ENCODE measurements at places on chromosomes 11 and 22. TPM values are rescaled to one million over a fixed set of nuclear protein-coding genes. Genes with fewer than 3 reads are reported as not detected.

GRCh38 chr11:116654526-116654925, 118.3 kb downstream of the BUD13 start:
- no peaks in the 10 kb centered on the region for H3K36me3 ChIP-seq
- H3K27me3 ChIP-seq: no peaks in the 10 kb centered on the region
- H3K27ac ChIP-seq: no peak overlapping the region
- no peak for DNase-seq
- no peaks in the 10 kb centered on the region for H3K4me1 ChIP-seq

DNA sequence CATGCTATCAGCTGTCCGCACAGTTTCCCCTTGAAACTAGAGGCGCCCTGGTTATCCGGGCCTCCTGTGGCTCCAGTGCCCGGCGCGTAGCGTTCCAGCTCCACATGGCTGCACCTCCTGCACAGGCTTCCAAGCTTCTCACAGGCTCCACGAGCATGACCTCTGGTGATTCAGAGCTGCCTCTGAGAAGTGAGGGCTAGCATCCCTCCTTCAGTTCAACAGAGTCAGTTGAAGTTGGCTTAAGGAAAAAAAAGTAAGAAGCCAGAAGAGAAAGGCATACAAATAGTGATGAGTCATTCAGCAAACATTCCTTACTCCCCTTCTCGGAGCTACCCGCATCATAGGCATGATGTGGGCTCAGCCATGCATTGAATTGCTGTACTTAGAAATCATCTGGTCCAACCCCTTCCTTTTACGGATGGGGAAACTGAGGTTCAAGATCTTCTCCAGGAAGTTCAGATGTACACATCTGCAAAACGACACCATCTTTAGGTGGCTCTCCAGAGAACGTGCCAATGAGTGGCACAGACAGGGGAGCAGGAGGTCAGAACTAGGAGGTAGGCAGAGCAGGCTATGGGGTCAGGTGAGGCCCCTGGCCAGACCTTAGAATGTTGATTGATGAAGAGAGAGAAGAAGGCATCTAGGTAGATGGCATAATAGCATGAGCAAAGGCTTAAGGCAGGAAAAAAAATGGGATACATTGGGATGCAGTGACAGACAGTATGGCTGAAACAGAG, 216.3 kb upstream of the TBCEL start:
- H3K4me3 ChIP-seq: no peak overlapping the region
- DNase-seq: peak; percentile 60
- H3K27me3 ChIP-seq: no peaks in the 10 kb centered on the region
- H3K36me3 ChIP-seq: no peaks in the 10 kb centered on the region
- peak overlapping the region; percentile 76 for H3K27ac ChIP-seq
- peaks cover 56% of the 10 kb centered on the region for H3K4me1 ChIP-seq

Gene MORC2
- 17.8 TPM for polyA plus RNA-seq

GRCh38 chr11:88183233-88183632, 8.0 kb upstream of the RAB38 start:
- DNase-seq: no peak
- H3K4me1 ChIP-seq: no peaks in the 10 kb centered on the region
- no peak overlapping the region for H3K27ac ChIP-seq

DNA sequence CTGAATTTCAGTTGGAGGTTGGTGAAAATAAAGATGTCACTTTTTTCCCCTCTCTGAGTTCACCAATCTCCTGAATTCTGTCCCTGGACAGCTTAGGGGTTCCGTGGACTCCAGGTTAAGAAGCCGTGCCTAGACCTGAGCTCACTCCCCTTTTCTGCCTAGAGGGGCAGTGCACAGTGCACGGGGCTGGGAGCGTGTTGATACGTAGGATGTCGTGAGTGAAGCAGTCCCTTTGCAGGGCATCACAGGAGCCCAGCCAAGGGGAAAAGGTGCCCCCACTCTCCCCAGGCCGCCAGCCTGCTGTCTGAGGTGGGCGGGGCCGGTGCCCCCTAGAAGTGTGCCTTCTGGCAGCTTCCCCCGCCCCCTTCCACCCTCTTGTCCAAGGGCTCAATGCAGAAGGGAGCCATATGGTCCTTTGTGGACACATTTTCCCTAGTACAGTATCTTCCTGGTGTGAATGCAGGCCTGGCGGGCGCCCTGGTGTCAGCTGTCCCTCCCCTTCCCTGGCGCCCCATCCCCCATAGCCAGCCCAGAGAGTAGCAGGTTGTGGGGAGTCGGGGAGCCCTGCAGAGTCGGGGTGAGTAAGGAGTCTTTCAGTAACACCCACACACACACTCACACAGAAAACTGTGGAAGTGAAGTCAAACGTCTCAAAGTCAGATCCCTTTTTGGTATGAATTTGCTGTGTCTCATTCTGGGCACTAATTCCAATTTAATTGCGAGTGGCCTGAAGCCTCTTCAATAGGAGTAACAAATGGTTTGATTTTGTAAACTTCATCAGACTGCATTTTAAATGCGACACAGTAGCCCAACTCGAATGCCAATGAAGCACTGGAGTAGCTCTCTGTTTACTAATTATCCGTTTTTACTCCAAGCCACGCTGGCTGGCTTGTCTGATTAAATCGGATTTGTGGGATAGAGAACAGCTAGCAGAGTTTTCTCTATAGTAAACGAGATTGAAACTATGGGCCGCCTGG, 67.5 kb upstream of the NNMT start:
- no peaks in the 10 kb centered on the region for H3K36me3 ChIP-seq
- H3K27me3 ChIP-seq: peaks cover 35% of the 10 kb centered on the region
- no peaks in the 10 kb centered on the region for H3K4me1 ChIP-seq
- H3K27ac ChIP-seq: no peak overlapping the region
- no peak for DNase-seq

- DNase-seq: no peak
- H3K36me3 ChIP-seq: no peaks in the 10 kb centered on the region
- no peak overlapping the region for H3K4me3 ChIP-seq
- peaks cover 12% of the 10 kb centered on the region for H3K4me1 ChIP-seq
These were observed 61.6 kb downstream of the C11orf65 start for GRCh38 chr11:108405706-108406105.

Gene OR10A2
- not detected for polyA plus RNA-seq

DNA sequence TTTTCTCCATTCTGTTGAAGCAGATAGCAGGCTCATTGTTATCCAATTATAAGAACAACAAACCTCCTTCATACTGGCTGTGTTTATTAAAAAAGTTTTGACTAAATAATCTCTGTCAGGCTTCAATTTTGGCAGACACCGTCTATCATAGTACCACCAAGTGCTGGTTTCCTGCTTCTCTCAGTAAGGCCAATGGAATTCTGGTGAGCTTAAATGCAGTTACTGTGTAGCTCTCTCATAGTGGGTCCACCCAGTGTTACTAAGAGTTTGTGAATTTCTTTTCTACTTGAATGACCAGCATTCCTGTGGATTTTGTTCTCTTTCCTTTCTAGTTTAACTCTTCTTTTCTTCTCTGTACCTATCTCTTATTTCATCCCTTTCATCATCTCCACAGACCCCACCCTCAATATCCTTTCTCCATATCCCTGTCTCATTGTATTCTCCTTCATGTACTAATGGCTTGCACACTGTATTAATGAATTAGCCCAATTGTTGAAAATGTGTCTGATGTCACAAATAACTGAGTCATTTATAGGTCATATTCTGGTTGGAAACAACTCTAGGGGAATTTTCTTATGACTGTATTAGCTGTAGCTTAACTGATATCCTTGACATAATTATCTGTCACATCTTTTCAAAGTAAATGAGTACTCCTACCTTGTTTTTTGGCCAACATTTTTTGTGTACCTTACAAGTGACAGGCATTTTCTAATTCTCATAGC, 372.1 kb downstream of the FAT3 start:
- H3K4me3 ChIP-seq: no peak overlapping the region
- no peaks in the 10 kb centered on the region for H3K4me1 ChIP-seq

DNA sequence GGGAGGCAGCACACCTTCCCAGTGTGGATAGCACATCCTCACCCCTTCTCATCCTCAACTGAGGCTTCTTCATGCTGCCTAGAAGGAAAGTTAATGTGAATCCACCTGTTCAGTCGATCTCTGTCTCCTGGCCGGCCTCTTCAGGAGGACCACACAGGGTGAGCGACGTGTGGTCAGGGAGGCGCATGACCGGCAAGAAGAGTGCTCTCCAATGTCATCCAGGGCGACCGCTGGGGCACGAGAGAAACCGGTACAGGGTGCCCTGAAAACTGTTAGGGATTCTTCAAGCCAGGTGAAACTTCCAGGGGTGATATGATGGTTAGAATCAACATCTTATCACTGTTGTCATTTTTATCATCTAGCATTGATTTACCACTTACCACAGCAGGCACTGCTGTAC, 43.0 kb downstream of the IGSF9B start:
- H3K27me3 ChIP-seq: peaks cover 3% of the 10 kb centered on the region
- no peaks in the 10 kb centered on the region for H3K36me3 ChIP-seq
- no peak overlapping the region for H3K27ac ChIP-seq
- H3K4me3 ChIP-seq: no peak overlapping the region
- no peak for DNase-seq
- H3K4me1 ChIP-seq: no peaks in the 10 kb centered on the region

DNA sequence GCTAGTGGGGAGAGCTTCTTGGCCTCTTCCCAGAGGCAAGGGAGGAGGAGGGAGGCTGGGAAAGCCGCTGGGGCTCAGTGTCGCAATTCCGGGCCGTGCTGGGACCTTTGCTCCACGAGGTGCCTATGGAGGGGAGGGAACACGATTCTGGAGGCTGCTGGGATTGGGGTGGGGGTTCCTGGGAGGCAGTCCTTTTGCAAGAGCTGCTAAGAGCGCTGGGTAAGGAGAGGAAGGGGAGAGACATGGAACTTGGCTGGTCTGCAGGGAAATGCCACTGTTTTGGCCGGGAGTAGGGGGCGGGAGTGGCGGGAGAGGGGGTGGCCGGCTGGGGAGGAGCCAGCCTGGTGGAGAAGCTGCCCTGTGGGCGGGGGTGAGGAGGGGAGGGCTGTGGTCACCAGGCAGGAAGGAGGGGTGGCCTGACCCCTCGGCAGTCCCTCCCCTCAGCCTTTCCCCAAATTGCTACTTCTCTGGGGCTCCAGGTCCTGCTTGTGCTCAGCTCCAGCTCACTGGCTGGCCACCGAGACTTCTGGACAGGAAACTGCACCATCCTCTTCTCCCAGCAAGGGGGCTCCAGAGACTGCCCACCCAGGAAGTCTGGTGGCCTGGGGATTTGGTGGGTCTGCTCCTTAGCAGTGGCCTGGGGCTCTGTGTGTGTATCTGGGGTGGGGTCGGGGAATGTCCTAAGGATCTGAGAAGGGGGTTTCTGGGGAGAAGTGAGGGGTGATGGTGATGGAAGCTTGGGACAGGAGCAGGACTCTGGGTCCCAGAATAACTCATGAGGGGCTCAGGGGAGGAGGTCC, at the start of gene NR1H3:
TSS of gene NR1H3 (plus strand) at position 480 of the 800 bp plus-strand sequence. CDS start 1,221 bp downstream, outside the sequence.
- peaks cover 68% of the 10 kb centered on the region for H3K4me1 ChIP-seq
- peak within 1 kb of the TSS; percentile 57 for H3K4me3 ChIP-seq
- DNase-seq: peak; percentile 77
- peaks cover 2% of the 10 kb centered on the region for H3K36me3 ChIP-seq
- H3K27me3 ChIP-seq: no peaks in the 10 kb centered on the region

- peaks cover 61% of the 10 kb centered on the region for H3K27me3 ChIP-seq
- no peak overlapping the region for H3K27ac ChIP-seq
- DNase-seq: no peak
- no peak overlapping the region for H3K4me3 ChIP-seq
These were observed 13.1 kb downstream of the LRRC32 start for GRCh38 chr11:76657187-76658170.

GRCh38 chr11:47111318-47111804, 65.3 kb downstream of the ARFGAP2 start:
- DNase-seq: no peak
- H3K4me1 ChIP-seq: no peaks in the 10 kb centered on the region
- no peaks in the 10 kb centered on the region for H3K36me3 ChIP-seq
- H3K27me3 ChIP-seq: no peaks in the 10 kb centered on the region
- H3K4me3 ChIP-seq: no peak overlapping the region

DNA sequence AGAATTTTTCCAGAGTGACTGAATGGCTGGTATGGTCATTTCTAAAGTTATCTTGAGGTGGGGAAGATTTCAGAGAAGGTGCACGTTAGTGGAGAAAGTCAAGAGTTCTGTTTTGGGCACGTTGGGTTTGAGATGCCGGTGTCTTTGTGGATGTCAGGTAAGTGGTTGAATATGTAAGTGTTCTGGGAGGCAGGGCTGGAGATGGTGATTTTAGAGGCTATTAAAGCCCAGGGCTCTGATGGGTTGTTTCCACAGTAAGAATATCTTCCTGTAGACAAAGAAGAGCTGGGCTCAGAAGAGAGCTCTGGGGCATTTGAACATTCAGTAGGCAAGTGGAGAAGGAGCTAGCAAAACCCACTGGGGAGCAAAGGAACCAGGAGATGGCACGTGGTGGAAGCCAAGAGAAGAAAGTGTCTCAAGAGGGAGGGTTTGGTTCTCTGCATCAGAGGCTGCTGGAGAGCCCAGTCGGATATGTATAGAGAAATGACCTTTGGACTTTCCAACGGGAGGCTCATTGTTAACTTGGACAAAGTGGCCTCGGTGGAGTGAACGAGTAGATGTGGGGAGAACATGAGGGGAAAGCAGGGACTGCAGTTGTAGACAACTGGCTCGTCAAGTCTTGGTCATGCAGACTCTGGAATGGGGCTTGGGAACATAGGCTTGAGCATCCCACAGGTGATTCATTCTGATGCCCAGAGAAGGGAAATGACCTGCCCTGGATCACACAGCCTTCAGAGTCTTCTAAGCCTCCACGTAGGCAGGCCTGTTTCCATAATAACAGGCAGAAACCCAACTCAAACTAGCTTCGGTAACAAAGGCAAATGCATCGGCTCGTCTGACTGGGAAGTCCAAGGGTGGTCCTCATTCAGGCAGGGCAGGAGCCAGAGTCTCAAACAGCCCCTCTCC, 98.4 kb upstream of the PARVA start:
- no peaks in the 10 kb centered on the region for H3K36me3 ChIP-seq
- DNase-seq: peak; percentile 67
- no peak overlapping the region for H3K27ac ChIP-seq
- H3K27me3 ChIP-seq: no peaks in the 10 kb centered on the region

GRCh38 chr11:64409278-64409677, 50.3 kb downstream of the RPS6KA4 start:
- H3K27me3 ChIP-seq: peaks cover 5% of the 10 kb centered on the region
- H3K27ac ChIP-seq: no peak overlapping the region
- no peak for DNase-seq
- no peaks in the 10 kb centered on the region for H3K4me1 ChIP-seq

- H3K27me3 ChIP-seq: peaks cover 5% of the 10 kb centered on the region
- no peak overlapping the region for H3K27ac ChIP-seq
- H3K4me1 ChIP-seq: no peaks in the 10 kb centered on the region
- no peak overlapping the region for H3K4me3 ChIP-seq
- DNase-seq: no peak
These were observed 37.9 kb downstream of the SMIM38 start for GRCh38 chr11:69193629-69194028.

Gene DDIAS
- polyA plus RNA-seq: 2.2 TPM

Data from HepG2 (cell line).